Activated CD4-positive, alpha-beta T cell treated with anti-CD3 and anti-CD28 coated beads, Interleukin-10, Interleukin-2, amounts not matched to agents 100 ng/mL and 50 ng/mL, durations not matched to agents 16 hours and 8 hours (primary cell): ENCODE measurements at places on chromosomes 4 and X.
A peak's percentile ranks its signal among the peaks of the same experiment; 100 is the strongest.

- DNase-seq, result no peak
Measured at GRCh38 chr4:3017504-3017903, 54.1 kb downstream of the GRK4 start.

- no peak for DNase-seq
Measured at GRCh38 chr4:14225688-14226207, 598.2 kb upstream of the BOD1L1 start.

DNA sequence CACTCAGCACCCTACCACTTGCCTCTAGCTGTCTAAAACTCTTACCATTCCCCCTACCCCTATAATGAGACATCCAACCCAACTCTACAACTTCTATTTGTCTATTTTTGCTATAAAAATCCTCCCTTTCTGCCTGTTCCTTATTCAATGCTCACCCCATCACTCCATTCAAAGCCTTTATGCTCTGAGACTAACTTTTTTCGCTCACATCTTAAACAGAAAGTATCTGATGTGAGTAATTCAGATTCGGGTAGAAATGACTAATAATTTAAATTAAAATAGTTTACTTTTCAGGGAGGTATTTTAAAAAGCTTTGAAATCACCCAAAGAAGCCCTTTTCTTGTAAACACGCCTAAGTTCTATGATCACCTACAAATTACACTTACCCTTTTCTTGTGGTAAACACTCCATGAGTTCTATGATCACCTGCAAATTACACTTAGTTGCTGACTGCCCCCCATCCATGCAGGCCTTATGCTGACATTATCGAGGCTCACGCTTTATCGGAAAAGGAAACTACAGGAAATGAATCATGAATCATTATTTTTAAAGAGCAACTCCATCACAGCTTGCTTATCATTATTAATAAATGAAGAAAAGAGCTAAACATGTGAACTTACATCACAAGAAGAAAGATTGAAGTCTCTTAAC lies 168.7 kb upstream of the PPP1R2C start:
- DNase-seq, result peak; percentile 37

GRCh38 chrX:78923198-78924015 lies 21.8 kb upstream of the P2RY10 start:
- DNase-seq, result peak; percentile 21

GRCh38 chr4:128220286-128221235 lies 67.1 kb downstream of the PGRMC2 start:
- DNase-seq, result peak; percentile 6

- no peak for DNase-seq
Measured at GRCh38 chrX:121301822-121302221, 254.4 kb downstream of the GLUD2 start.

- no peak for DNase-seq
Measured at GRCh38 chr4:2363951-2364653, 54.3 kb downstream of the ZFYVE28 start.
